ENCODE measurements at places on chromosomes 12 and 14.

- DNase-seq = no peak
Measured at GRCh38 chr12:113179023-113179422, 6.3 kb downstream of the DDX54 start.

DNA sequence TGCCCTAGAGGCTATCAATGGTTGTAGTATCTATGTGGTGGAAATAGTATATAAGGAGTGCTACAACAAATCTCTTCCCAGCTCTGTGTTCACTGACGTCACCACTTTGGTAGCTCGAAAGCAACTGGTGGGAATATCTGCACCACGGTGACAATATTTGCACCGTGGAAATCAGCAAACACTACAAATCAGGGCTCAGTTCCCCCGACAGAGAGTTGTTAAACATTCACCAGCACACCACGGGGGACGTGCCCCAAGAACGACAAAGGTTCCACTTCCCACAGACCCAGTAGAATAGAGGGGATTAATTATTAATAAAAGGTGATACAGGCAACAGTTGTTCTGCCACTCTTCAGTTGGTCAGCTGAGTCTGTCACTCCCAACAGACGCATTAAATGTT is 98.4 kb downstream of the CCDC60 start:
- DNase-seq = no peak

DNA sequence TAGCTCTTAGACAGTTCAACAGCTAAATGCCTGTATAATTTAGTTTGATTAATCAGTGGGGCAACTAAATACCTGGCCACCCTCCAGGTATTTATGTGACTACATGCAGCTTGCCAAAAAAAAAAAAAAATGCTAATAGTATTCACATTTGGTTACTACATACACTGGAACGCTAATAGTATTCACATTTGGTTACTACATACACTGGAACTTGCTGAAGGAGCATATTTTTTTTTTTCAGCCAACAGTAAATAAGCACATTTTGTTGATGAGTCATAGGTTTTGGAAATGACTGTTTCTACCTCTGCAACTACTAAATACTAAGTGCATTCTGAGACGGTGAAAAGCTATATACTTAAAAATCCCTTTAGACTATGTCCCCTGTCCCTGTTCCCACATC is 1172.3 kb downstream of the LRFN5 start:
- no peak for DNase-seq

- DNase-seq = no peak
Measured at GRCh38 chr12:123836292-123836691, 74.2 kb downstream of the DNAH10 start.

DNA sequence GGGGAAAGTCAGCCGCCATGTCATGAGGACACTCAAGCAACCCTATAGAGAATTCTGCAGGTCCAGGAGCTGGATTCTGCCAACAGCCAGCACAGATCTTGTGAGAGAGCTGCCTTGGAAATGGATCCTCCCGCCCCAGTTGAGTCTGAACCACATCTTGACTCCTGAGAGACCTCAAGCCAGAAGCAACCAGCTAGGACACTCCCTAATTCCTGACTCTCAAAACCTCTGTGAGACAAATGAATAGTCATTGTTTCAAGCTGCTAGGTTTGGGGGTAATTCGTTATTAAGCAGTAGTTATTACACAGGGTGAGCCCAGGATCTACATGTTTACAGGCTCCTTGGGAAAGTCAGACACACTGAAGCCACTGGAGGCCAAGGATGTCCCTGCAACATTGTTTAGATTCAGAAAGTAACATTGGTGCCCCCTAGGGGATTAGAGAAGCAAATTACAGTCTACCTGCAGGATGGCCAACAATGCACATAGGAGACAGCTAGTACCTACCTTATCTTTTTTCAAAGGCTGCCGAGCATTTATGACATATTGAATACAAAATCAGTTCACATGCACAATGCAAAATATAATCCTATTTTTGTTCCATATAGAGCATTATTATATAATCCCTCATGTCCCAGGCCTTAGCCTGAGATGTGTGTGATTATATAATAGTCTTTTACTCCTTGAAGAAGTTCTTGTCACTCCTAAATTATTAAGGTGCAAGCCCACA is 57.9 kb upstream of the FICD start:
- no peak for DNase-seq

DNA sequence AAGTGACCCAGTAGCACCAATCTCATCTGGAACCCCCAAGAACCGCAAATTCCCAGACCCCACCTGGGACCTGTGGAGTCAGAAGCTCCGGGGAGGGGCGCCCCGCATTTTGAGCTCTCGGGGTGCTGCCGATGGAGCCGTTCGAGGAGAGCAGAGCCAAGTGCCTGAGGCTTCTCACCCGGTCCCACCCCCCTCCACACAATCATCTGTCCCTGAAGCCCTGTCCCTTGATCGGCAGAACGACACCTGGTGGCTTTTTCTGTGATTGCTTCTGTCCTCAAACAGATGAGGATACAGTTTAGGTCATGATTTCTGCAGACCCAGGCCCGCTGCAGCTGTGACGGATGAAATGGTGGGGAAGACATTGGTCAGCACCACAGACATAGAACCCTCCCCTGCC is 74.7 kb downstream of the NOC4L start:
- peak; percentile 19 for DNase-seq

GRCh38 chr12:122888232-122888752 is 7.6 kb downstream of the VPS37B start:
- peak; percentile 40 for DNase-seq

GRCh38 chr12:26406813-26407212 is 211.4 kb downstream of the SSPN start:
- DNase-seq = no peak

- DNase-seq = no peak
Measured at GRCh38 chr12:109768901-109769670, 55.5 kb downstream of the FAM222A start.

GRCh38 chr12:47065546-47065945 is 13.9 kb upstream of the PCED1B start:
- DNase-seq = no peak

DNA sequence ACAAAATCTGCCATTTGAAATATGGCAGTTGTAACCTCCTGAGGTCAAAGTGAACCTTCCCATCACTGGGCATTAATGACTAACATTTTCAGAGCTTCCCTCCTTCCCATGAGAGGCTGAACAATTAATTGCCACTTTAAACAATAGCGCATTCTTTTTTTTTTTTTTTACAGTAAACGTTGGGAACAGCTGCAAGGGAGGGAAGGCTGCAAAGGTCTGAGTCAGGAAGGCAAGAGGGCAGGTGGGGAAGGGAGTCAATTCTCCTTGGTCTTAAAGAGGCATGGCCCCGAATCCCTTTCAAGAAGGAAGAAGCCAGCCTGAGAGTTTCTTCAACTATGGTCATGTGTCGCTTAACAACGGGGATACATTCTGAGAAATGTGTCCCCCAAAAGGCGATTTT is 41.0 kb upstream of the PLEKHG3 start:
- no peak for DNase-seq

DNA sequence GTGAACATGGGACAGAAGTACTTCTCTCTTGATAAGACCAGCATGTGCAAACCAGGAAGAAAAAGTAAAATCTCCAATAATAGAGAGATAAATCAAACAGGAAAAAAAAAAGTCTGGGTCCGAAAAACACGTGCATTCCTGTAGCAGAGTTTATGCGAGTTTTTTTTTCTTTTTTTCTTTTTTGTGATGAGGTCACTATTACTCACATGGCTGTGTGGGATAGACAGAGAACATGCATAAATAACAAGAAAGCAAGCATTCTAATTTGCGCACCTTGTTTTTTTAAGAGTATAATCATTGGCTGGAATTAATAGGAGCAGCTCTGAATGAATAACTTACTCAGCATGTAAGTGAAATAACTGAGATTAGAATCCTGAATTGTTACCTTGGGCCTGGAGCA is 91.9 kb upstream of the CPM start:
- DNase-seq = no peak

GRCh38 chr12:12717586-12718380 is 615 bp downstream of the CDKN1B start:
- DNase-seq = no peak

- no peak for DNase-seq
Measured at GRCh38 chr12:93689076-93689834, 12.1 kb downstream of the CRADD start.

GRCh38 chr12:587132-588023 is 75.9 kb downstream of the NINJ2 start:
- no peak for DNase-seq

DNA sequence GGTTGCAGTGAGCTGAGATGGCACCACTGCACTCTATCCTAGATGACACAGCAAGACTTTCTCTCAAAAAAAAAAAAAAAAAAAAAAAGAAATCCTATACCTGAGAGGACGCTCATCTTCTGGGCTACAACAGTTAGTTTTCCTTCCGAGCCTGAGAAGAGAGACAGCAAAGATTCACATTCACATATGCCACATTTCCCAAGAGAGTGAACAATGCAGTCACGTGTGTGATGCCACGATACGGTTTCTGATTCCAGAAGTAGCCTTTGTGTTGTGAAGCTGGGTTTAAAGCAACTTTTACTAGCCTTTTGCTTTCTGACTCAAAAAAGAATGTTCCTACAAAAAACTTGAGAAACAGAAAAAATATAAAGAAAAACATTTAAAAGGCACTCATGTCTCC is 19.5 kb downstream of the GCN1 start:
- DNase-seq = no peak

DNA sequence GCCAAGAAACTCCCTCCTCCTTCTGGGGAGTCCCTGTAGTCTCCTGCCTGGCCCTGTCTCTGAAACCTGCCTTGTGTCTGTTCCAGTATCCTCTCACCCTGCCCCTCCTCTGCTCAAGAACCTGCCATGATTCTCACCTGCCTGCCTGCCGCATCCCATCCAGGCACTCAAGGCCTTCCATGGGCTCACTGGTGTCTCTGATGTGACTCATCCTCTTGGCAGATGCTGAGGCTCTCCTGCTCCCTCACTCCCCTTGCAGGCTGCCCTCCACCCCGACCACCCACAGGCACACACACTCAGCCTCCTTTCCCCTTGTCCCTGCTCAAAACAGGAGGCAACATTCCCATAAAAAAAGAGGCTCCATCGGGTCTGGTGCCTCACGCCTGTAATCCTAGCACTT is 5.8 kb upstream of the BEGAIN start:
- DNase-seq = no peak

- no peak for DNase-seq
Measured at GRCh38 chr14:68284834-68285233, 465.3 kb downstream of the RAD51B start.

- DNase-seq = no peak
Measured at GRCh38 chr12:51012570-51013236, 13.5 kb downstream of the SLC11A2 start.

- DNase-seq = no peak
Measured at GRCh38 chr12:120144215-120144614, 27.7 kb upstream of the RAB35 start.

- DNase-seq = no peak
Measured at GRCh38 chr14:24260026-24260779, 2.8 kb downstream of the TGM1 start.

DNA sequence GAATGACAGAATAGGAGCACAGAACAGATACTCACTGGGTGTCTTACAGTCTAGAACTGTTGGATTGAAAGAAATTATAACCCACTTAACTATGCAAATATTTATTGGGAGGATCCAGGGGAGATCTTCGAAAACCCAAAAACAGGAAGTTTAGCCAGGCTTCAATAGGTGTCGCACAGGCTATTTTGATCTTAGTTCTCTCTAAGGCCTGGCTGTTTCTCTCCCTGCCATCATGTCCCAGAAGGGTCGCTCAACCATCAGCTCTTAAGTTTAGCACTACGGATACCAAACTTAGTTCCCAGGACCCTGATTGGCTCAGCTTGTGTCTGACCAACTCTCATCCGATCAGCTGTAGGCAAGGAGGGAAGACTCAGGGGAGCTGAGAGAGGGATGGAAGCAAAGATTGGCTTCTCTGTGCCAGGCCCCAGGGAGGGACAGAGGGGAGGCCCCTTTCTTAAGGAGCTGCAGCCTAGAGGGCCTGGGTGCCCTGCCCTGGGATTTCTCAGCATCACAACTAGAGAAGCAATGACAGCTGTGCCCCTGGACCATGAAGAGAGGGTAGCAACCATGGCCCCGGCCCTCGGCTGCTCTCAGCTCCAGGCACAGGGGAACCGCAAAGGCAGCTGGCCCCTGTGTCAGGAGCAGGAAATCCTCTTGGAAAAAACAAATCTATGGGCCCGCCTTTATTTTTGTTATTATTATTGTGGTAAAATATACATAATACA is 13.5 kb downstream of the PHETA1 start:
- DNase-seq = no peak

DNA sequence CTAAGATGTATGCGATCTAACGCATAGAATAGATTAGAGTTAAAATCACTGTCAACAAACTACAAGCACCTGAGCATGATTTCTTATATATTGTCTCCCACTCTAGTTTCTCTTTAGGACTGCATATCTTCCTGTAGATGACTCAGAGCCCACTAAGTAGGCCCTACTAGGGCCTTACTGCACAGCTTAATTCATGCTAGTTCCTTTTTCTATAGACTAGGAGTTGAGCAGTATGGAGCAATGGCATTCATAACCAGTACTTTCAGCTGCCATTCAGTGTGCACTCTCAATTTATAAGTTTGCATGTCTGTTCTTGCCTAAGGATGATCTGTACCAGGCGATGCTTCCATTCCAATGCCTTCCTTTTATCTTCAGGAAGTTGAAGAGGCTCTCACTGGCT is 103.5 kb downstream of the METTL25 start:
- DNase-seq = no peak

DNA sequence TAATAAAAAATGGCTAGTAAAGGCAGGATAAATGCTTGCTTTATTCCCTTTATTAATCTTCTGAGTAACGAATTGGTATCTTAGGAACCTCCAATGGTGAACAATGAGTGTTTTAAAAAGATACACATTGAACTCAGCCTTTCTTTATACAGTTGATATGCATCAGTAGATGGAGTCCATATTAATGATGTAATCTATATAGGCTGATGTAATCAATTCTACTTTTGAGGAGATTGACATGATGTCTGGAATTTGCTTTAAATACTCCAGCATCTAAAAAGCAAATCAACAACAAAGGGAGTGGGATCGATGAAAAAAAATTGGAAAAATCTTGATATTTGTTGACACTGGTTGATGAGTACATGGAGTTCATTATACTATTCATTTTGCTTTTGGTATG is 106.2 kb downstream of the ANO4 start:
- no peak for DNase-seq

DNA sequence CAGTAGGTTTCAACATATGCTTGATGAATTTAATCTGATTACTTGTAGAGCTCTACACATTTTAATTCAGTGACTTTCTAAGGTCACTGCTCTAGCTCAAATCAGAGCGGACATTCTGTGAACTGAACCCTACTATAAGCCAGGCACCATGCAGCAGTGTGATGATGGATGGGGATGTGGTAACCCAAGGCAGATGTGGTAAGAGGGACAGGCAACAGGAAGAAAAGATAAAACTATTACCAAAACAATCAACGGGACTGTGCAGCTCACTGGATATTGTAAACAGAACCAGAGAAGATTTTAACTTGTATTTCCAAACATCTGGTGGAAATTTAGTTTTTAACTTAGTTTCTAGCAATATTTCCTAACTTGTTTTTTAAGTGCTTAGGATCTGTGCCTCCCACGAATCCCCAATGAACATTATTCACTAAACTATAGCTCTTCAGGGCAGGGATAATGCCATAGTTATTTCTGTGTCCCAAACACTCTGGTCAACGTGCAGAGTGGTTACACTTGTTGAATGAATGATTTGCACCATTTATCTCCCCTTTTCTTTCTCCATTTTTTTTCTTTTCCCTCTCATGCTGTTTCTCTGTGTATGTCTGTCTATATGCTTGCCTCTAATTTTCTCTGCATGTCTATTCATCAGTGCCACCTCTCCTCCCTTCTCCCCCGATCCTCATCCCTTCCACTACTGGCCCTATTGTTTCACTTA is 3.0 kb downstream of the ERO1A start:
- peak; percentile 11 for DNase-seq

- DNase-seq = no peak
Measured at GRCh38 chr12:85821759-85822158, 14.4 kb downstream of the RASSF9 start.
